ENCODE measurements at places on chromosomes 4 and X. TPM values are rescaled to one million over a fixed set of nuclear protein-coding genes. Genes with fewer than 3 reads are reported as not detected.

DNA sequence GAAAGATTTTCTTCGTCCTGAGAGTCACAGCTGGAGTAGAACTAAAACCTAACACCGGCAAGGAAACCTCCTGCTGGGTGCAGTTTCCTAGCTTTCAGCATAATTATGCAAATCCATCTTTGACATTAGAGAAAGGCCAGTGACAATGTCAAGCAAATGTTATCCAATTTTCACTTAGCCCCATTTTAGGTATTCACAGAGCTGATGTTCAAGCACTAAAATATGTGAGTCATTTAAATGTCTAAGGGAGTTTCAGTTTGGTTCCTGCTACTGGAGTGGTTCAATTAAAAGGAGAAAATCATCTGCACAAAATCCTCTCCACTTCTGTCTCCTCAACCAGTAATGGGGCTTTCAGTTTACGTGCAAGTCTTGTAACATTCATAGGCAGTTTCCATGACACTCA is 37.1 kb upstream of the AMOT start:
- no peaks in the 10 kb centered on the region for H3K36me3 ChIP-seq
- no peak for DNase-seq
- H3K4me1 ChIP-seq: no peaks in the 10 kb centered on the region
- peaks cover 62% of the 10 kb centered on the region for H3K27me3 ChIP-seq
- no peak overlapping the region for H3K27ac ChIP-seq

DNA sequence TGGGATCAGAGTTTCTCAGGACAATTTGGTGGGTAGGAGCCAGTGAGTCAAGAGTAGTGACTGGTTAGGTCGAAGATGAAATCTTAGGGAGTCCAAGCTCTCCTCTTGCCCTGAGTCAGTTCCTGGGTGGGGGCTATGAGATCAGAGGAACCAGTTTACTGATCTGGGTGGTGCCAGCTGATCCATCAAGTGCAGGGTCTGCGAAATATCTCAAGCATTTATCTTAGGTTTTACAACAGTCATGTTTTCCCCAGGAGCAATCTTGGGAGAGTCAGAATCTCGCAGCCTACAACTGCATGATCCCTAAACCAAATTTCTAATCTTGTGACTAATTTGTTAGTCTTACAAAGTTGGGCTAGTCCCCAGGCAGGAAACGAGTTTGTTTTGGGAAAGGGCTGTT is 1833.2 kb upstream of the PCDH7 start:
- no peaks in the 10 kb centered on the region for H3K27me3 ChIP-seq
- H3K36me3 ChIP-seq: no peaks in the 10 kb centered on the region
- DNase-seq: no peak
- H3K4me1 ChIP-seq: no peaks in the 10 kb centered on the region
- H3K27ac ChIP-seq: no peak overlapping the region

GRCh38 chr4:709348-709747 is 3.7 kb downstream of the PCGF3 start:
- H3K27ac ChIP-seq: no peak overlapping the region
- DNase-seq: no peak
- peaks cover 19% of the 10 kb centered on the region for H3K4me1 ChIP-seq
- H3K36me3 ChIP-seq: peaks cover 13% of the 10 kb centered on the region
- no peaks in the 10 kb centered on the region for H3K27me3 ChIP-seq

DNA sequence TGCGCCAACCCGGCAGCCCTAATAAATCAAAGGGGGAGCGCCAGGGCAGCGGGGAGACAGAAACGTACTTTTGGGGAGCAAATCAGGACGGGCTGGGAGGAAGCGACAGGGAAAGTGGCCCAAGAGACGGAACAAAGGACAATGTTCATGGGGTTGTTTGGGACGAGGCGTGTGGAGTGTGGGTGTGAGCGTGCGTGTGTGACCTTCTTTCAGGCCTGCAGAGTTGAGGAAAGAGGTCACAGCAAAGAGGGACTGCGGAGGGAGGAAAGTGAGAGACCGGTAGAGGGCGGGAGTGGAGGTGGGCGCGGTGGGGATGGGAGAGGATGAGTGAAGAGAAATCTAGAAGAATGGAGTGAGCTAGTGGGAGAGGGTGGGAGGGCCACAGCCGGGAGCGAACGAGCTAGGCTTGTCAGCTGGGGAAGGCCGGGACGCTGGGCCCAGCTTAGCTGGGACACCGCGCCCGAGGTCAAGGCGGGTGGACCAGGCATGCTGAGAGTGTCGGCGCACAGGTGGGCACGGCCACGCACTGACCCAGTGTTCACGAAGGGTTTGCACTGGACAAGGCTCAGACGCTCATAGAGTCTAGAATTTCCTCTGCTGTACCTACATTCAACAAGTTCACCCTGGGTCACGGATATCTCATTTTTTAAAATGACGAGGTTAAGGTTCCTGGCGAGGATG is 14.7 kb upstream of the PITX2 start:
- peaks cover 6% of the 10 kb centered on the region for H3K4me1 ChIP-seq
- no peak for DNase-seq
- no peak overlapping the region for H3K27ac ChIP-seq
- no peaks in the 10 kb centered on the region for H3K36me3 ChIP-seq

- H3K27me3 ChIP-seq: no peaks in the 10 kb centered on the region
- no peaks in the 10 kb centered on the region for H3K36me3 ChIP-seq
- H3K27ac ChIP-seq: no peak overlapping the region
- peak; percentile 2 for DNase-seq
Measured at GRCh38 chrX:78753571-78753970, 6.1 kb downstream of the LPAR4 start.

- no peak for DNase-seq
- H3K27me3 ChIP-seq: peaks cover 86% of the 10 kb centered on the region
- no peak overlapping the region for H3K4me3 ChIP-seq
- no peaks in the 10 kb centered on the region for H3K36me3 ChIP-seq
Measured at GRCh38 chrX:40570346-40571093, 10.2 kb upstream of the ATP6AP2 start.

- H3K27ac ChIP-seq: no peak overlapping the region
- H3K36me3 ChIP-seq: no peaks in the 10 kb centered on the region
- no peak overlapping the region for H3K4me3 ChIP-seq
- no peaks in the 10 kb centered on the region for H3K27me3 ChIP-seq
Measured at GRCh38 chrX:31445542-31445941, 373.7 kb upstream of the FTHL17 start.

GRCh38 chr4:168634276-168634802 is 137.5 kb downstream of the PALLD start:
- peak; percentile 59 for DNase-seq
- H3K4me1 ChIP-seq: peaks cover 49% of the 10 kb centered on the region
- H3K27me3 ChIP-seq: no peaks in the 10 kb centered on the region
- peak overlapping the region; percentile 61 for H3K27ac ChIP-seq

DNA sequence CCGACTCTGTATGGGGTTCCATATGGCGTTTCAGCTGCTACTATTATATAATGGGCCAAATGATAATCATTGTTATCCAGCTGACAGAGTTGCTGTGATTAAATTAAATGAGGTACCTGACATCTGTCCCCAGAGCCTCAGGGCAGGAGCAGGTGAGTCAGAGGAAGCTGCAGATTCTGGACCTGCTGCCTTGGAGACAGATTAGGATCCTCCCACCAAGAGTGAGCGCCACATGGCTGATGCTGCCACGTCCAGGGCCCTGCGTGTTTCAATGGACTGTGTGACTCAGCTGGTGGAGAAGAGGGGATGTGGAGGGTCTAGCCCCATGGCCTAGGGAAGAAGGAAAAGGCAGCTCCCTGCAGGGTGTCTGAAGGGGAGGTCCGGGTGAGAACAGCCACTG is 28.3 kb upstream of the UXT start:
- no peaks in the 10 kb centered on the region for H3K36me3 ChIP-seq
- H3K27me3 ChIP-seq: peaks cover 27% of the 10 kb centered on the region
- H3K27ac ChIP-seq: no peak overlapping the region
- no peak overlapping the region for H3K4me3 ChIP-seq
- H3K4me1 ChIP-seq: no peaks in the 10 kb centered on the region

- no peak overlapping the region for H3K4me3 ChIP-seq
- H3K36me3 ChIP-seq: no peaks in the 10 kb centered on the region
- H3K27me3 ChIP-seq: peaks cover 64% of the 10 kb centered on the region
- H3K27ac ChIP-seq: no peak overlapping the region
- DNase-seq: no peak
- H3K4me1 ChIP-seq: peaks cover 5% of the 10 kb centered on the region
Measured at GRCh38 chrX:44060221-44060620, 87.0 kb upstream of the NDP start.

DNA sequence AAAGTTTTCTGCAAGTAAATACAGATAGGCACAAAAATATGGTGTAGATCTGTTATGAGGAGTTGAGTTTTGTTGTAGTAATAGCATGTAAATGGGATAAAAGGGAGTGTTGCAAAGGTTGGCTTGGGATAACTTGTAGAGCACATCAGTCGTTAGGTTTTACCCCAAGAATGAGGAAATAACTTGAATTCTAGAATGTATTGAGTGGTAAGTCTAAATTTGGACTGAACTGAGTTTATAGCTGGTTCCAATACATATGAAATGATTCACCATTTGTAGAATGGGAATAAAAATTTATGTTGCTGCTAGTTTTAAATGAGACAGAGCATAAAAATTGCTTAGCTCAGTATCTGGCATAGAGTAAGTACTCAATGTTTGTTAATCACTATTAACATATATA is 719.2 kb downstream of the FSTL5 start:
- H3K4me1 ChIP-seq: peaks cover 6% of the 10 kb centered on the region
- H3K27ac ChIP-seq: no peak overlapping the region
- no peaks in the 10 kb centered on the region for H3K27me3 ChIP-seq

- DNase-seq: no peak
- no peak overlapping the region for H3K27ac ChIP-seq
- peaks cover 8% of the 10 kb centered on the region for H3K4me1 ChIP-seq
- H3K27me3 ChIP-seq: no peaks in the 10 kb centered on the region
- H3K36me3 ChIP-seq: no peaks in the 10 kb centered on the region
- no peak overlapping the region for H3K4me3 ChIP-seq
Measured at GRCh38 chr4:119525771-119526712, 102.6 kb downstream of the PDE5A start.

DNA sequence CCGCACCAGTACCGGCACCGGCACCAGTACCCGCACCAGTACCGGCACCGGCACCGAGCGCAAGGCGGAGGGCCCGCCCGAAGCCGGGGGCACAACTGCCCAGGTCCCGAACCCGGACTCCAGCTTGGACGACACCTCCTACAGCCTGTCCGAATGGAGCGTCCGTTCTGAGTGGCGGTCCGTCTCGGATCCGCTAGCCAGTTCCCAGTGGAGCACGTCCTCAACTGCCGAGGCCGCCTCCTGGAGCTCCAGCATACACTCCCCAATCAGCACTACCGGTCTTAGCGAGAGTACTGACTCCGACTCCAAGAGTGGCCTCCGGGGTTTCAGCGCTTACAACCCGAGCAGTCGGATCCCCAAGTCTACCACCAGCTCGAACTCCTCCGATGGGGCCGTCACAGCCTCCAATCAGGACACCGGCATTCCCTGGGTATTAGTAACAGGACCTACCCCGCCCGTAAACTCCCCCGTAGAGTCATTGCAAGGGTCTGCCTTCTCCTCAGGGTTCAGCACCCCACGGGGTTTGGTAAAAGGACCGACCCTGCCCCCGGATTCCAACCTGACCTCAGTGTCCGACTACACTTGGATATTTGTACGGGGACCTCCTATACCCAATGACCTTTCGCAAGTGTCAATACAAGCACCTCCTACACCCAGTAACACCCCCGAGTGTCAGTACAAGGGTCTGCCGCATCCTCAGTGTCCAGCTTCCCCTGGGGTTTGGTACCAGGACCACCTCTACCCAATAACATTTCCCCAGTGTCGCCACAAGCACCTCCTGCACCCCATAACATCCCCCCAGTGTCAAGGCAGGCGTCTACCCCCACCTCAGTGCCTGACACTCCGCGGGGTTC is 721 bp upstream of the MAOA start:
- H3K4me1 ChIP-seq: no peaks in the 10 kb centered on the region
- DNase-seq: peak; percentile 44
- H3K4me3 ChIP-seq: peak overlapping the region; percentile 84
- peak overlapping the region; percentile 100 for H3K27ac ChIP-seq

GRCh38 chrX:1673337-1673736 is 58.5 kb downstream of the ASMT start:
- no peaks in the 10 kb centered on the region for H3K4me1 ChIP-seq
- no peaks in the 10 kb centered on the region for H3K36me3 ChIP-seq
- H3K4me3 ChIP-seq: no peak overlapping the region
- peak; percentile 58 for DNase-seq
- H3K27ac ChIP-seq: no peak overlapping the region

GRCh38 chrX:39811376-39811775 is 286.4 kb downstream of the BCOR start:
- H3K27ac ChIP-seq: no peak overlapping the region
- no peak for DNase-seq
- H3K4me3 ChIP-seq: no peak overlapping the region

DNA sequence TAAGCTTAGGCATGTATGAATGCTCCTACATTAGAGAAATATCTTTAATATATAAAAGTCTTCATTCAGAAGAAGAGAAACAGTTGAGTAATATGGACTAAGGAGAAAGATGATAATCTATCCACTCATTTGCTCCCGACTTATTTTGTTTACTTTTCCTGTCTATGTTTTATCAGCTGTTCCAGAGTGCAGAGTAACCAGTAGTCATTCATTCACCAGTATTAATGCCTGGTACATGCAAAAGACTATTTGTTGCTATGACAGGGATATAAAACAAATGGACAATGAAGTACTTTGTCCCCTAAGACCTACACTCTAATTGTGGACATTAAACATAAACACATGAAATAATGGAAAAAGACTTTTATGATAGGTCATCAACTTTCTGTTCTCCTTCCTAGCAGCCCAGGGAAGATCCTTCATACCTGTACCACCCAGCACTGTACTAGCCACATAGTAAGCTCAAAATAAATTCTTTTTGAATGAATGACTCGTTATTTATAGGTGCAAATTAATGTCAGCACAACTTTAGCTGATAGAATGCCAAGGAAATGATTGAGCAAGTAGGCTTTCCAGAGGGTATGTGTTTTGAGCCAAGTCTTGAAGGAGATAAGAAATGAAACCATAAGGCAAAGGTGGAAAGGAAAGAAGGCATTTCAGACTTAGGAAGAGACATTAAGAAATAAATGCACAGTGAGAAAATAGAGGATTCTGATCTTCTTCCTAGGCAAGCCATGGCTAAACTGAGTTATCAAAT is 45.0 kb upstream of the IL13RA1 start:
- no peak overlapping the region for H3K27ac ChIP-seq
- H3K4me3 ChIP-seq: no peak overlapping the region
- no peaks in the 10 kb centered on the region for H3K36me3 ChIP-seq

GRCh38 chrX:41043196-41043595 is 42.0 kb upstream of the USP9X start:
- peaks cover 92% of the 10 kb centered on the region for H3K27me3 ChIP-seq
- no peak overlapping the region for H3K27ac ChIP-seq
- H3K4me1 ChIP-seq: peaks cover 11% of the 10 kb centered on the region
- no peaks in the 10 kb centered on the region for H3K36me3 ChIP-seq

GRCh38 chrX:138150709-138151108 is 560.8 kb downstream of the FGF13 start:
- H3K36me3 ChIP-seq: no peaks in the 10 kb centered on the region
- no peaks in the 10 kb centered on the region for H3K4me1 ChIP-seq
- no peak overlapping the region for H3K27ac ChIP-seq
- H3K27me3 ChIP-seq: no peaks in the 10 kb centered on the region
- H3K4me3 ChIP-seq: no peak overlapping the region

- H3K27ac ChIP-seq: no peak overlapping the region
- peaks cover 4% of the 10 kb centered on the region for H3K36me3 ChIP-seq
- peaks cover 9% of the 10 kb centered on the region for H3K4me1 ChIP-seq
- no peak overlapping the region for H3K4me3 ChIP-seq
- no peak for DNase-seq
Measured at GRCh38 chr4:139972305-139972704, 181.7 kb downstream of the MAML3 start.

ARR3 gene
- total RNA-seq: not detected

SULT1B1 gene
- total RNA-seq: 0.21 TPM

TIMM17B gene
- 70.6 TPM for total RNA-seq

ZNF157 gene
- not detected for total RNA-seq

GABRG1 gene
- total RNA-seq: not detected

Data from MCF 10A (cell line).